ENCODE measurements at places on chromosomes 16 and 17. TPM values are rescaled to one million over a fixed set of nuclear protein-coding genes. Genes with fewer than 3 reads are reported as not detected.
A peak's percentile ranks its signal among the peaks of the same experiment; 100 is the strongest.

DNA sequence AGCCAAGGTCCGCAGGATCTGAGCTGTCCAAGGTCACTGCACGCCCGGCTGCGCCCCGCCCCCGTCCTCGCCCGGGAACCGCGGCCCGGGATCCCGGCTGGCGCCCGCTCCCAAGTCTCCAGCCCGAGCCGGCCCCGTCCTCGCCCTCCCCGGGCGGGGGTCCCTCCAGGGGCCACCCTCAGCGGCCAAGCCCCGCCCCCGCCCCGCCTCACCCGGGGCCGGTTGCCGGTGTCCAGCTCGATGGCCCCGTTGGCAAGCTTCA lies 216 bp downstream of the VPS9D1 start:
- DNase-seq = no peak
- H3K27ac ChIP-seq = peak overlapping the region; percentile 69
- peaks cover 32% of the 10 kb centered on the region for H3K4me1 ChIP-seq

The MILR1 gene
- 1.2 TPM for total RNA-seq

The UTS2R gene
- not detected for total RNA-seq

The KRT25 gene
- total RNA-seq = not detected

The ALOX15 gene
- not detected for total RNA-seq

The TSR3 gene
- total RNA-seq = 44.2 TPM

Measured in activated naive CD8-positive, alpha-beta T cell treated with anti-CD3 and anti-CD28 coated beads, Interleukin-2, amount 10 ng/mL, durations not matched to agents 7 days and 5 days (primary cell).